ENCODE measurements at places on chromosomes 5 and 9.

DNA sequence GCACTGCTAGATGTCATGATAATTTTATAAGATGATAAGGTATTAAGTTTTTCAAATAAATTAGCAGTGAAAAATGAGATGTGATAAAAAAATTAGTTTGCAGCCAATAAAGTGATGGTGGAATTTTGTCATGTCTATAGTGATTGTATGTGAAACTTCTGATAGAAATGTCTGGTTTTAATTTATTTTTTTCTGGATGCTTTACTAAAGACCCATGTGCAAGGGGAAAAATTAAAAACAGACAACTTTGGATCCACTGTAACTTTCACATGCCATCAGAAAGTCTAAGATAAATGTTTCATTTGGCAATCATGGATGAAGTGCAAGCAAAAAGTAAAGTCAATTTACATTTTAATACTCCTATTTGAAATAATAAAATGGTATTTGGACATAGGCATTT is 4.4 kb upstream of the NDUFS4 start:
- no peak for DNase-seq

DNA sequence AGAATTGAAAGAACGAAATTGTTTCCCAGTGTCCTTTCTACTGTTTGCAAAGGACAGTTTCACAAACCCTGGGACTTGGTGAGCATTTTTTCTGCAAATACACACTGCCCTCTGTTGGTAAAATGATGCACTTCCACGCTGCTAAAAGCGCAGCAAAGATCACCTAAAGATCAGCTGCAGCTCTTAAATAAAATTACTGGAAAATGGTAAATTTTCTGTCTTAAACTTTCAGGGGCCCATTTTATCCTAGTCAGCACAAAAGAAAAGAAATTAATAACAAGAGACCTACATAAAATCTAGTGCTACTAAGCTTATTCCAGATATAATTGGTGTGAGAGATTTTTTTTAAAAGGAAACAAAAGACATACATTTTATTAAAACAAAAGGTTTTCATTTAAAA is 566.0 kb downstream of the CAAP1 start:
- no peak for DNase-seq

DNA sequence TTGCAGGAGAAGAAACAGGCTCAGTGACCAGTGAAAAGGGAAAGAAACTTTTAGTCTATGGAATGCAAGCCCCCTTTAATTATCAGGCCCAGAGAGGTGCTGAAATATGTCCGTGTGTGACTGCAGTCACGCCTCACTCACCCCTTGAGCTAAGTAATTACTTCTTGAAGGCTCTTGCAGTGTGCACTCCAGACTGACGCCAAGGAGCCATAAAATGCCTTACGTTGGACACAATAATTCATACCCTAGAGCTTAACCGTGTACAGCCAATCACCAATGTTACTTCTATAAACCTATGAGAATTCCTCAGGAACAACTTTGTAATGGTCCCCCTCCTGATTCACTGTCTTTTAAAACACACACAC is 242.2 kb downstream of the SYK start:
- no peak for DNase-seq

- DNase-seq: no peak
Observed at GRCh38 chr9:80928697-80929096, 760.6 kb downstream of the TLE1 start.

- no peak for DNase-seq
Observed at GRCh38 chr9:35682520-35683315, 7.0 kb downstream of the TPM2 start.

- DNase-seq: no peak
Observed at GRCh38 chr5:14168793-14169262, 25.7 kb downstream of the TRIO start.

- no peak for DNase-seq
Observed at GRCh38 chr5:22728610-22729009, 124.5 kb downstream of the CDH12 start.

- no peak for DNase-seq
Observed at GRCh38 chr9:32884482-32884881, 101.1 kb downstream of the TMEM215 start.

DNA sequence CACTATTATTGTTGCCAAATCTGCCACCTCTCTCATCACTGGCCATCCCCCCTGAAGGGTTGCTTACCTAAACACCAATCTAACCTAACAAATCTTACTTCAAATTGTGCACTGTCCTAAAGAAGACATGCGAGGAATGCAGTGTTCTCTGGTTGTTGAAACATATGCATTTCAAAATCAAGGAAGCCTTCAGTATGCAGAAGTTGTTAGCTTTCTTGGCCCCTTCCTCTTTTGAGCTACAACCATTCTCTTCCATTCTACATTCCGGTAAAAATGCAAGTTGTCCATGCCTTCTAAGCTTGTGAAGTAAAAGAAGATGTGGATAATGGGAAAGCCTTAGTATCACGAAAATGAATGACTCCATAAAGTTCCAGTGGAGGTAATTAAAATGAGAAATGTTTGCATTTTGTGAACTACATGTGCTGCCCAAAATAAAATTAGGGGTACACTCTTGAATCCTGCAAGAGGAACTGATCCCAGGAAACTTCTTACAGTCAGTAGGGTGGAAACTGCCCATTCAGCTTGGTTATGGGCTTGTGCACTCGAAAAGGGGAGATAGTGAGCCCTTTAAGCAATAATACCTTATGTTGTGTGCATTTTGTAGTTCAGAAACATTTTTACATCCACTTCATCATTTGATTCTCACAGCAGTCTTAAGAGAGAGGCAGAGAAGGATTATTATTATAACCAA is 77.6 kb upstream of the ADRB2 start:
- no peak for DNase-seq

GRCh38 chr5:136276946-136277345 is 84.0 kb upstream of the SMIM32 start:
- no peak for DNase-seq

DNA sequence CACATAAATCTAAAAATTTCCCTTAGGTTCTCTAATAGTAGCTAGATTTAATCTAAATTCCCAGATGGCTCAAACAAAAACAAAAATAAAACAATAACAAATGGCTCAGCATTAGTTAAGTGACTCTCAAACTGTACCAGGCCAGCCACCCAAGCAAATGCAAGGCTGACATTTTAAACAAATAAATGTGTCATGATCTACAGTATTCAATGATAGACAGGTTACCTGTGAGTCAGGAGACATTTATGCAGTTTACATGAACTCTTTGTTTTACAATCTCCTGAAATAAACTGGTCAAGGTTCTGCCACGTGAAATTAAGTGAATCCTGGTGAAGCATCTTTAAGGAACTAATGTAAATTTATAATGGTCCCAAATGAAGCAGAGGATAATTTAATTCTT is 580.2 kb upstream of the PTPRD start:
- DNase-seq: no peak

DNA sequence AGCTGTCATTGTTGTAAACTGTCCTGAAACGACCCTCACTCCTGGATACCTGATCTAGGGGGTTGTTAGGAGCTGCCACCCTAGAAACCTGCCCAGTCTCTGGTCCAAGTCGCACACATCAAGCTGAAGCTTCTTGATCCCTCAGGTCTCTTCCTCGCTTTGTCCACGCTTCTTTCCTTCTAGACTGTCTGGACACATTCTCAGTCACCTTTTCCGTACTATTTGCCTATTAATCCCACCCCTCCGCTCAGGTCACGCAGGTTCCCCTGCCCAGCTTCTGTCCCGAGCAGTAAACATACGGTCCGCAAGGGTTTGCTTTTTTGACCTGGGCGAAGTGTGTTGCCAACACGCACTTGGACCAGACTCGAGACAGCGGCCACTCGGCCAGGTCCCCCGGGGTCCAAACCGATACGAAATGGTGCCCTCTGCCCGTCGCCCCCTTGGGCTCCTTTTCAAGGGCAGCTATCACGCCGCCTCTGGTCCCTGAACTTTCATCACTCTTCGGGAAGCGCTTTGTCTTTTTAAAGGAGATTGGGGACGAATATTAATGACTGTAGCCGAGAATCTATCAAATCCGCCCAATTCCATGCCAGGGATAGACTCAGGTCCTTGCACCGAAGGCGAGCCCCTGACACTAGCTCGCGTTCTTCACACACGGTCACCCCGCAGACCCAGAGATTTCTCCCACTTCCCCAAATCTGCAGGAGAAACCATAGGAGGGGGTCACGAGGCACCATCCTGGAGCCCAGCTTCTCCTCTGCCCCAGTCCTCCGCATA is 814 bp downstream of the PLCXD3 start:
- no peak for DNase-seq

- DNase-seq: no peak
Observed at GRCh38 chr9:127903557-127904475, 4.4 kb upstream of the ST6GALNAC6 start.

DNA sequence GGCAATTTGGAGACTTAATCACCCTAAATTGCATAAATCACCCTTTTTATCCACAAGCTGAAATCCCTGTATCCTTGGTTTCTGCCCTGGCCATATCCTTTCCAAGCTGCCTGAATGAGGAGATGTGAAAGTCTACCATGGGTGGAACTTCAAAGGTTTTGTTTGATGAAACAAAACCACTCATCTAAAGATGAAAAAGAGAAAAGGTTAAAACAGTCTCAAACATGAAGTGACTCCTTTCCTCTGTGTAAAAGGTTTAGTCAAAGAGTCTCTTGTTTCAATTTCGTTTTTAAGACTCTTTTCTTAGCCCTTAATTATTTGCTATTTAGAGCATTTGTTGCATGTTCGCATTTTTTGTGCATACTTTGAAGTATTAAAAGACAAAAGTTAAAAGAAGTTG is 11.2 kb downstream of the SLC45A2 start:
- no peak for DNase-seq

- no peak for DNase-seq
Observed at GRCh38 chr5:143001764-143002351, 231.7 kb downstream of the ARHGAP26 start.

- DNase-seq: peak; percentile 80
Observed at GRCh38 chr9:130107234-130107861, 53.6 kb downstream of the GPR107 start.

DNA sequence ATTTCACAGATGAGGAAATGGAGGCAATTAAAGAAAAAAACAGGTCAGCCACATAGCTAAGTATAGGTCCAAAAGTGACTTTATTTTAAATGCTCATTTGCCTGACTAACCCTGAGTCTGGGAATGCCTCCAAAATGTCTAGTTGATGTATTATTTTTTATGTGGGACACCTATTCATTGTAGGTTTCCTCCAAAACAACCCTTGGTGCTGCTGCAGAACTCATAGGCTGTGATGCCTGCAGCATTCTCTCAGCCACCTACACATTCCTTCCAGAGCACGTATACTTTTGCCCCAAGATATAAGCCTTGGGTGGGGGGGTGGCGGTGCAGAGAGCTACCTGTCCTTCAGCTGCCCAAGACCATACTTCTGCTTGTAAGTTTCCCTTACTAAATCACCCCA is 77.4 kb downstream of the MSX2 start:
- DNase-seq: no peak

- no peak for DNase-seq
Observed at GRCh38 chr9:114737118-114737517, 55.1 kb upstream of the TEX48 start.

GRCh38 chr5:14818931-14819790 is 52.4 kb downstream of the ANKH start:
- no peak for DNase-seq

- DNase-seq: no peak
Observed at GRCh38 chr5:78706825-78707224, 58.3 kb upstream of the LHFPL2 start.

GRCh38 chr5:103847060-103847459 is 284.5 kb upstream of the NUDT12 start:
- no peak for DNase-seq

DNA sequence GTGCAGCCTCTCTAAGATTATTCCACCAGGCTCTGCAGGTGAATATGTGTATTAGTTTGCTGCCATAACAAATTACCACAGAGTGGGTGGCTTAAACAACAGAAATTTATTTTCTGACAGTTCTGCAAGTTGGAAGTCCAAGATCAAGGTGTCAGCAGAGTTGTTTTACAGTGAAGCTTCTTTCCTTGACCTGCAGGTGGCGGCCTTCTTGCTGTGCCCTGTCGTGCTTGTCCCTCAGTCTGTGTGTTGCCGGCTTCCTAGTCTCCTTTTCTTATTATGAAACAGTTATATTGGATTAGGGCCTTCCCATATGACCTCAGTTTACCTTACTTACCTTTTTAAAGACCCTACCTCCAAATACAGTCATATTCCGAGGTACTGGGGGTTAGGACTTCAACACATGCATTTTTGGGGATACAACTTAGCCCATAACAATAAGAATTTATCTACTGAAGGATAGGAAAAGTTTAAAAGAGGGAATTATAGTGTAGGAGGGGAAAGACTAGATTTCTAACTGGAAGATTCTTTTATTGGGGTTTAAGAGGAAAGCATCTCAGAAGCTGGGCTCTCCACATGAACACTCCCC is 97.4 kb downstream of the OSTF1 start:
- peak; percentile 10 for DNase-seq

DNA sequence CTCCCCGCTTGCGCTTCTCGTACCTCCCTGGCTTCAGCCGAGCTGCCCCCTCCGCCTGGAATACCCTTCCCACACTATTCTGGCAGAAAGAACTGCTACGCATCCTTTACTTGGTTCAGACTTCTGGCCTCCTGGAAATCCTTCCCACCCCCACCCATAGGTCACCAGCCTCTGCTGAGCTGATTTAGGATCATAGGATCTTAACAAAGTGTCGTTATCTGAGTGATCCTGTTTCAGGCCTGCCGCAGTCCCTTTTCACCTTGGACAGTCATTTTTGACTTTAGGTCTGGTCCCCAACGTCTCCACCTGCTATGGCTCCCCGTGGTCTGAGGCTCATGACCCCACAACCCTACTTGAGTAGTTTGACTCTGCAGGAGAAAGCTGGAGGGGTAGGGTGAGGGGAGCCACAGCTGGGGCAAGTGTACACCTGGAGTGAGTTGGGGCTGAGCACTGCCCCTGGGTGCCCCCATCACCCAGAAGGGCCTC is 27.3 kb downstream of the EGR1 start:
- DNase-seq: no peak

DNA sequence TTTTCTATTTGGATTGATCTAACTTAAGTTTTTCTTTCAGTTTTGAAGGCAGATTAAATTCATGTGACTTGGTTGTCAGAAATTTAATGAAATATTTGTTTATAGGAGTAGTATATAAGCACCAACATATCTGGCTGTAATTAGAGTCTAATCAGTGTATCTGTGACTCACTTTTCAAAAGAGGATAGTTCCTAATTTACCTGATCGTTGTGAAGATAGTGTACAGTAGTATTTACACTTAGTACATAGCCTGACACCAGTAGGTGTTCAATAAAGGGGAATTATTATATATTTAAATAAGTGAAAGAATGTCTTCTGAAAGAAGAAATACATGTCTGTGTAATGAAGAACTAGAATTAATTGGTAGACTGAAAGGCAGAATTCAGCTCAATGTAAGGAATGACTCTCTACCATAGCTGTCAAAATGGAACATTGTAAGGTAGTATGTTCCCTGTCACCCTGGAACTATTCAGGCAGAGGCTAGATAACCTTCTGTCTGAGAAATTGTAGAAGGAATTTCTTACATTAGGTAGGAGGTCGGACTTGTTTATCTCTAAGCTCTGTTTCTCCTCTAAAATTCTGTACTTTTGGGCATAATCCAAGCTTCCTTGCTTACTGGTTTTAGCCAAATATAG is 8.6 kb downstream of the TGFBR1 start:
- no peak for DNase-seq

GRCh38 chr5:169934990-169935389 is 45.3 kb downstream of the INSYN2B start:
- DNase-seq: no peak

- no peak for DNase-seq
Observed at GRCh38 chr5:72556351-72557166, 49.3 kb upstream of the ZNF366 start.

Measured in stimulated activated CD8-positive, alpha-beta memory T cell treated with anti-CD3 and anti-CD28 coated beads, Interleukin-4, amount 100 ng/mL, for 1 hour (primary cell).